Epithelial cell of esophagus (primary cell): ENCODE measurements at places on chromosomes 1 and 21.

GRCh38 chr1:42322577-42322976, 12.5 kb downstream of the FOXJ3 start:
- peak; percentile 25 for DNase-seq

GRCh38 chr21:45102391-45102932, 28.1 kb downstream of the ADARB1 start:
- DNase-seq = peak; percentile 70

GRCh38 chr21:30443226-30443625, 3.2 kb downstream of the KRTAP15-1 start:
- no peak for DNase-seq

- DNase-seq = no peak
Measured at GRCh38 chr1:68930101-68930500, 433.2 kb upstream of the DEPDC1 start.

GRCh38 chr1:3880429-3881192, 19.5 kb downstream of the C1orf174 start:
- DNase-seq = no peak
